ENCODE measurements at places on chromosomes 7 and 10. TPM values are rescaled to one million over a fixed set of nuclear protein-coding genes. Genes with fewer than 3 reads are reported as not detected.

- H3K27ac ChIP-seq: no peak overlapping the region
- no peak for DNase-seq
- no peaks in the 10 kb centered on the region for H3K4me1 ChIP-seq
- no peaks in the 10 kb centered on the region for H3K36me3 ChIP-seq
Observed at GRCh38 chr10:32175629-32176028, 119.4 kb upstream of the KIF5B start.

- H3K27me3 ChIP-seq: no peaks in the 10 kb centered on the region
- H3K36me3 ChIP-seq: no peaks in the 10 kb centered on the region
- DNase-seq: no peak
- H3K4me3 ChIP-seq: no peak overlapping the region
Observed at GRCh38 chr7:143426479-143427142, 16.6 kb upstream of the TAS2R60 start.

- no peaks in the 10 kb centered on the region for H3K27me3 ChIP-seq
- no peak overlapping the region for H3K27ac ChIP-seq
- no peaks in the 10 kb centered on the region for H3K4me1 ChIP-seq
- H3K36me3 ChIP-seq: no peaks in the 10 kb centered on the region
- DNase-seq: no peak
Observed at GRCh38 chr7:113945018-113945938, 26.5 kb upstream of the PPP1R3A start.

DNA sequence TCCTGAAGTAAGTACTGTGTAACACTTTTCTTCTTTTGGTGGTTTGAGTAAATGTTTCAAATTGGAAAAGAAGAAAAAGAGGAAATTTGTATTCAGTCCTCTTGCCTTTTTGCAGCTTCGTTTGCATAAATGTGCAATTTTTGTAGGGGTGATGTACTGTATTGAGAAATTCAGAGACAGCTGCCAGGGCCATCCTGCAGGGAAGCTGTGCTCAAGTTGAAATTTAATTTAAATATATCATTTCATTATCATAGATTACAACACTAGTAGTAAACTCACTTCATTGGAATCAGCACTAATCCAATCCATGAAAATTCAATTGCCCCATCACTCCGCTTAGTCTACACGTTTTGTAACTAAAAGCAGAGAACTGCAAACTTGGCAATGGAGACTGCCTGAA lies 415.4 kb downstream of the DNAJB9 start:
- H3K27ac ChIP-seq: no peak overlapping the region
- H3K27me3 ChIP-seq: no peaks in the 10 kb centered on the region
- DNase-seq: no peak
- no peak overlapping the region for H3K4me3 ChIP-seq
- no peaks in the 10 kb centered on the region for H3K4me1 ChIP-seq

TMEM270 gene
- total RNA-seq: not detected

TRIP6 gene
- 8.4 TPM for total RNA-seq

TMEM139 gene
- 0.91 TPM for total RNA-seq

TAS2R3 gene
- 0.59 TPM for total RNA-seq

ANKRD1 gene
- total RNA-seq: not detected

CLIP2 gene
- total RNA-seq: 2.9 TPM

CDH23 gene
- total RNA-seq: 5.6 TPM

All from CD4-positive, CD25-positive, alpha-beta regulatory T cell (primary cell).